Progenitor cell of endocrine pancreas (in vitro differentiated cells): ENCODE measurements at places on chromosomes 16 and 17. TPM values are rescaled to one million over a fixed set of nuclear protein-coding genes. Genes with fewer than 3 reads are reported as not detected.

NOS2 gene
- 0.82 and 1.6 TPM in 2 replicates for total RNA-seq

RAB26 gene
- total RNA-seq, result 20.4 and 23.3 TPM in 2 replicates

CCL14 gene
- total RNA-seq, result not detected in 2 replicates

- no peak for DNase-seq
Observed at GRCh38 chr17:73293480-73293911, 18.3 kb downstream of the CDC42EP4 start.

GRCh38 chr17:49015924-49016774, 19.0 kb downstream of the IGF2BP1 start:
- DNase-seq, result no peak

- DNase-seq, result no peak
Observed at GRCh38 chr17:51734462-51734861, 424.1 kb downstream of the CA10 start.

GRCh38 chr16:5016967-5017677, 16.6 kb downstream of the NAGPA start:
- no peak for DNase-seq

DNA sequence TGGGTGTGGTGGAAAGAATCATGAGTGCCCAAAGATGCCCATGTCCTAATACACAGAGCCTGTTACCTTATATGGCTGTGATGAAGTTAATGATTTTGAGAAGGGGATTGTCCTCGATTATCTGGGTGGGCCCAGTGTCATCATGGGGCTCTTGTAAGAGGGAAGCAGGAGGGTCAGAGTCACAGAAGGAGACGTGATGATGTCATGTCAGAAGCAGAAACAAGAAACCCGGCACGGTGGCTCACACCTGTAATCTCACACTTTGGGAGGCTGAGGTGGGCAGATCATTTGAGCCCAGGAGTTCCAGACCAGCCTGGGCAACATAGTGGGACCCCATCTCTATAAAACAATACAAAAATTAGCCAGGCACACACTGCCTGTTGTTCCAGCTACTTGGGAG, 55.2 kb upstream of the MGAT5B start:
- no peak for DNase-seq

DNA sequence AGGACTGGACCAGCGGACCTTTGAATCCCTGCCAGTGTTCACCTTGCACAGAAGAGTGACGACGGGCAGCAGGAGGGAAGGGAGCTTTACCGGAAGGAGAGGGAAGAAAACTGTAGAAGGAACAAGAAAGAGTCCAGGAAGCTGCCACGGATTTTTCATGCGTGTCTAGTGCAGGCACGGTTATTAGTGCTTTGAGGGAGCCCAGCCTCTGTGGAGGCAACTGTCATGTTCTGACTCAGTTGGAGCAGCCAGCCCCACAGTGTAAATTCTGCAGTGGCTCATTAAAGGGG, 6.5 kb upstream of the HOXB13 start:
- DNase-seq, result no peak
